ENCODE measurements at places on chromosomes 2 and 18.

- DNase-seq: no peak
Observed at GRCh38 chr2:11925295-11926066, 179.0 kb downstream of the LPIN1 start.

GRCh38 chr2:44086629-44087028, 82.0 kb upstream of the PPM1B start:
- DNase-seq: no peak

- no peak for DNase-seq
Observed at GRCh38 chr2:152176113-152176714, 651 bp upstream of the STAM2 start.

- no peak for DNase-seq
Observed at GRCh38 chr2:128358941-128359731, 40.5 kb upstream of the HS6ST1 start.

DNA sequence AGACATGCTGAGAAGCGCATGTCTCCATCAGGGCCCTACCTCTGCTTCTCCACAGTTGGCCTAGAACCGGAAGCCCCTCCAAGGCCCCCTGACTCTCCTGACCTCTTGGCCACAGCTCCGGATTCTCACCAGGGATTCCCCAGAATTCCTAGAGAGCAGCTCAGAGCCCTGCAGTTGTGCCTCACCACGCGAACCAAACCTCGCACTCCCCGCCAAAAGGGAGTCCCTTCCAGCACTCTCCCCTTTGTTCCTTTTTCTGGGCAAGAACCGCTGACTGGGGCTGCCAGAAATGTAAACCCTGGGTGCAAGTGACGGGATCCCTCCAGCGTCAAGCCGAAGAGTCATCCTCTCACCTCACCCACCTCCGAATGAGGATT, 36.7 kb downstream of the AFF3 start:
- DNase-seq: no peak

GRCh38 chr2:240895656-240896388, at the start of gene MAB21L4:
Gene MAB21L4, minus strand, starts transcription at chr2:240896156. Its CDS starts 159 bp downstream, at chr2:240895997.
- DNase-seq: no peak

- no peak for DNase-seq
Observed at GRCh38 chr18:6015364-6015763, 120.0 kb upstream of the TMEM200C start.

DNA sequence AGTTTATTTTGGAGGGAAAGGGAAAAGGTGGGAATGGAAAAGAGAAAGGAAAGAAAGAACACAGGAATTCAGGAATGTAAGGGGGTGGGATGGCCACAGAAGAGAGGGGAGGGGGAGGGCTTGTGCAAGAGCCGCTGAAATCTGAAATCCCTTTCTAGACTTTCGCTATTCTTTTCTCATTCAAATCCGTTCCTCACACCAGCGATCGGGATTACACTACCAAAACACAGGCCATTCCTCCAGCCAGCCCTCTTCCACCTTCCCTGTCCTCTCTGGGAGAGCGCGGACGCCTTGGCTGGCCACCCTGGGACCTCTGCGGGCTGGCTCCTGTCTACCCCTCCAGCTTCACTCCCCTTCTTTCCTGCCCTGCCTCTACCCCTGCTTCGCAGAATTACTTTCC, 102.3 kb downstream of the CDCA7 start:
- DNase-seq: no peak

GRCh38 chr2:96866986-96867755, 2.7 kb downstream of the SEMA4C start:
- DNase-seq: no peak

- DNase-seq: no peak
Observed at GRCh38 chr18:35071819-35072247, 30.6 kb downstream of the MAPRE2 start.

GRCh38 chr2:42086500-42086953, 38.7 kb downstream of the PKDCC start:
- no peak for DNase-seq

GRCh38 chr18:2050702-2051201, 520.6 kb downstream of the METTL4 start:
- no peak for DNase-seq

DNA sequence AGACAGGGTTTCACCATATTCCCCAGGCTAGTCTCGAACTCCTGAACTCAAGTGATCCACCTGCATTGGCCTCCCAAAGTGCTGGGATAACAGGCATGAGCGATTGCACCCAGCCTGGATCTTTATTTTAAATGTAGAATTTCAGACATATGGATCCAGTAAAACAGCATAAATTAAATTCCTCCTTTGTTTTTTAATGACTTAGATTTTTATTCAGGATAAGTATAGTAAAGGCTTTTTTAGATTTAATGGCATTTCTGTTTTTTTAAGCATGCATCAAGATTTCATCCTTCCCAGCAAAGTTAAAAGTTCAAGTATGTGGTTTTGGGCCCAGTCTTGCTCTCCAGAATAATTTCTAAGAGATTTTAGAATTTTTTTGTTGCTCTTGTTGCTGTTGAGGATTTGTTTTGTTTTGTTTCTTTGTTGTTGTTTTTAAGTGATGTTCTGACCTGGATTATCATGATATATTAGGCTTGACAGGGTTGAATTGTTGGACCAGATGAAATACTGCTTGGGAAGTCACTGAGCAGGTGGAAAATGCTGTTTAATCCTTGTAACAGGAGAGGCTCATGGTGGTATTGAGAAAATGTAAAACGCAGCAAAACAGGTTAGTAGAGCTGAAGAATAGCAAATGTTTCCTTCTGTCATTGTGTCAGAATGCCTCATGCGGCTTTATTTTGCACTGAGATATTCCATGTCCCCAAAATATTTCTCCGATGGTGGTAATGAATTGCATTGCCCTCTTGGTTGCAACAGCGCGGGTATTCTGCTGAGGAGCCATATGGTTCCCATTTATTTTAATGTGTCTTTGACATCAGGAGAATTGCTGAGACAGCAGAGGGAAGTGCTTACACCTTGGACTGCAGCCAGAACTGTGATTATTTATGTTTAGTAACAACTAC, 147.9 kb downstream of the GALNT3 start:
- DNase-seq: no peak

- DNase-seq: no peak
Observed at GRCh38 chr18:45510656-45511055, 104.6 kb upstream of the SLC14A2 start.

DNA sequence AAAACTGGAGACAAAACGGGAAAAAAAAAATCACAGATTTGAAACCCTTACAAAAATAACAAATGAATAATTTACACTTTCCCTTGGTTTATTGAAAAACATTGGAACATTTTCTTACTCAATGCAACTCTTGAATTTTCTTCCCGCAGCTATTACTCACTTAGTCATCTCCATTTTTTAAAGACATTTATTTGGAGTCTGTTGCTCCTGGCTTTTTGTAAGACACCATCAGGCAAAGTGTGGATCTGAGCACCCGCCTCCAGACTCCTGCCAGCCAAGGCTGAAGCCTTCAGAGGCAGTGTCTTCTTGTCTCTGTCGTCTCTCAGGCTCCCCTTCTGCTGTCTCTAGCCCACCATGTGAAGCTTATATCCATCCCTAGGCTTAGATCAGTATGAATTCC, 46.2 kb downstream of the TRIB2 start:
- DNase-seq: no peak

DNA sequence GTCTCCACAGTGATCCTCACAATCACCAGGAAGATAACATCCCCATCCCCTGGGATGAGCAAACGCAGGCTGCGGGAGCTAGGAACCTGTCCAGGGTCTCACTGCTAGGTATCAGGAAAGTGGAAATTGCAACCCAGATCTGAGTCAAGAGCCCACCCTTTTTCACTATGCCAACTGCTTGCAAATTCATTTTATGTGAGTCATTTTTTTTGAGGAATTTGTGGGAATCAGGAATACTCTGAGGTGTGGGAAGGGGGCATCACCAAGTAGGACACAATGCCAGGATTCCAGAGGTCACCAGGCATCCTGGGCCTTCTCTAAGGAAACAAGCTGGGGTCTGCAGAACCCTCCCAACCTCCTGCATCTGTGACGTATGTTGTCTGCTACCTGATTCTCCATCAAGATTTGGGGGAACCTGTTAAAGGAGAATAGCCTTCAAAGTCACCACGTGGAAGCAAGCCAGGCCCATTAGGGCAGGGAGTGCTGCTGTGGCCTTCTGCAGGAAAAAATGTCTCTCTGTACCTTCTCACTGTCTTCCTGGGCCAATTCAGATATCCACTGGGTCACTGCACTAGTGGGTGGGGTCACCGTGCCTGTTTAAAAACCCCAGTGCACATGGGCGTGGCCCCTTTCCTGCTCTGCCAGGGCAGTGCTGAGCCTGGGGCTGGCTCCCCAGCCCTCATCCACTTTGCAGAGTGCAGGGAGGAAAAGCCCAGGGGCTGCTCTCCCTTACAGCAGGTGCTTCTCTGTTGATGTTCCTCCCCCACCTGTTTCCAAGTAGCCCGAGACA, 50.2 kb downstream of the MCFD2 start:
- no peak for DNase-seq

- no peak for DNase-seq
Observed at GRCh38 chr2:66854298-66854697, 419.4 kb downstream of the MEIS1 start.

- DNase-seq: no peak
Observed at GRCh38 chr2:141392517-141393213, 738.2 kb downstream of the LRP1B start.

DNA sequence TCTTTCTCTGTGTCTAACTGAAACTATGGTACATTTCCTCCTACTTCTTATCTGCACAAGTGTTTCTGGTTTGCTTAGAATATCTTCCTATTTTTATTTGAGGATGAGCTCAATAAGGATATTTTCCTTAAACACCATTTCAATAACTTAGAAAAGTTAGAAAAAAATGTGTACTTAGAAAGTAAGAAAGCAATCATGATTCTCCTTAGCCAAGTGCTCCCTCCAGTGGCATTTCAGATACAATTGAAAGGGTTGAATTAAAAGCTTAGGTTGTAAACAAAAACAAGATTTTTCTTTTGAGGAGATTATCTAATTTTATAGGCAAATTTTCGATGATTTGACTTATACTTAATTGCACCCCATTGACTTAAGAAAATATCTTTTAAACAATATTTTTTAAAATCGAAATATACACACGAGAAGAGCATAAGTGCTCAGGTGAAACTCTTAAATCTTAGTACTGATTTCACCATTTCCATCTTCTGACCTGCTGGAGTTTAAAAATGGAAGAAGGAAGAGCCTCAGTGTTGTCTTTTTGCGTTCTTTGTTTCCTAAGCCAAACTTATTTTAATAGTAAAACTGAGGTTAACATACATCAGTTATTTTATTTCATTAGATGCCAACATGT, 26.9 kb downstream of the C18orf63 start:
- DNase-seq: peak; percentile 26

DNA sequence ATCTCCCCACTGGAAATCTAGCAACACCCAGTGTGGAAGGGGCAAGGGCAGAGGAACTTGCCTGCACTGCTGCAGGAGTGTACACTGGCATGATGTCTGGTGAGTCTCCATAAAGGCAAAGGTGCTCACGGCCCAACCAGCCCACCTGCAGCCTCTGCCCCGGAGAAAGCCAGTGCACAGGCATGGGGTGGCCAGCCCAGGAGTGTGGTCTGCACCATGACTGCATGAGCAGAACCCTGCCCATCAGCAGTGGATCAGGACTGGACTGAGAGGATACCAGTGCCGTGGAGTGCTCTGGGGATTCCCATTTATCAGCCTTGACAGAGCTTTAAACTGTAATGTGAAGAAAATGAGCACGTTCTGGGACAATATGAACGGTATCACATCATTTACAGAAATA, 342.6 kb upstream of the HS6ST1 start:
- no peak for DNase-seq

DNA sequence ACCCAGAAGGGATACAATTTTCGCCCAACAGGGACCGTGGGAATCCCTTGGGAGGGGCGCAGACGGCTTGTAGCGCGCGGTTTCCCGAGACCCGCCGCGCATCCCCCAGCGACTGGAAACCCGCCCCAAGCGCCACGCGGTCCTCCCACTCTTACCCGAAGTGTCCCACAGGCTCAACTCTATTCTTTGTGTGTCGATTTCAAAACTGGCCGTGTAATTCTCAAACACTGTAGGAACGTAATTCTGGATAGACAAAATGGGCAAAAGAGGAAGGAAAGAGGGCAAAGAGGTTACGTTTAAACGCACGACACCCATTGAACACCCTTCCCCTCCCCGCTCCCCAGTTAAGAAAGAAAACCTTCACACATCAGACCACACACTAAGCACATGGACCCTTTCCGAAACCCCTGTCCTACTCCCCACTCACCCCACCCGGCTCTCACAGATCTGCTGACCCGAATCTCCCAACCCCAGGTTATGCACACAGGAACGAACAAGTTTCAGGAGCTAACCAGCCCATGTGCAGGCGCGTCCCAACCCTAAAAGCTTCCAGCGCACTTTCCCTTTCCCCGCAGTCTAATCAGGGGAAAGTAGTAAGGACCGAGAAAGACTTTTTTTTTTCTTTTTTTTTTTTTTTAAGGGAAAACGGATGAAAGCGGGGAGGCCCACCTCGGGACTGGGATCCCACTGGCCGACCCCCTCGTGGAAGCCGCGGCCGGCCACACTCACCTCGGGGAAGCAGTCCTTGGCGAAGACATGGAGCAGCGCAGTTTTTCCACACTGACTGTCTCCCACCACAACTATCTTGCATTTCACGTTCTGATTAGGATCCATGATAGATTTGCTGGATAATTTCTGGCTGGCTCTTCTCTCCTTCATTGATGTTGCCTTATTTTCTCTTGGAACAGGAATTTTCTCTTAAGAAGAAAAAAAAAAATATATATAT, 655 bp downstream of the RND3 start:
- DNase-seq: no peak

GRCh38 chr18:2395427-2396161, 175.7 kb downstream of the METTL4 start:
- DNase-seq: no peak

DNA sequence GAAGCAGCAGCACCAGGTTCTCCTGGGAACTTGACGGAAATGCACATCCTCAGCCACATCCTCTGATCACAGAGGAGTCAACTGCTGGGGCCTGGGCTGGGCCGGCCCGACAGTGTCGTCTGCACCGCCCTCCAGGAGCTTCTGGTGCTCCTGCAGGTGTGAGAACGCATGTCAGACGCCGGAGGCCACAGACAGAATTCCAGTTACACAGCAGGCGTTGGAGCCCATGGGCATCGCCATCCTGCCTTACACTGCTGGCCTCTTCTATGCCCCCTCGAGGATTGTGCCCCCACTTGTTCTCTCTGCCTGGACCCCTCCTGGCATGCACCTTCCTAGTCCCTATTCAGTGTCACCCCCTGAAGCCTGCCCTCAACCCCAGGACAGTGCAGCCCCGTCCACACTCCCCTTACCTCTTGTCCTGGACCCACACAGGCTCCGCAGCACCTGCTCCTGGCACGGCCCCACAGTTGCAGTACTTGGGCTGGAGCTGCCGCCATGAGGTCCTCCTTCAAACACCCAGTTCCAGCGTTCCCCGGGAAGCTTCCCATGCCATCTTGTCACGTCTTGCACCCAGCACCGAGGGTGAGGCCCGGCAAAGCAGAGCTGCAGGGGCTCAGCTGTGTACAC, 37.5 kb downstream of the ADI1 start:
- DNase-seq: no peak

- no peak for DNase-seq
Observed at GRCh38 chr2:168592181-168592831, 136.2 kb downstream of the CERS6 start.

DNA sequence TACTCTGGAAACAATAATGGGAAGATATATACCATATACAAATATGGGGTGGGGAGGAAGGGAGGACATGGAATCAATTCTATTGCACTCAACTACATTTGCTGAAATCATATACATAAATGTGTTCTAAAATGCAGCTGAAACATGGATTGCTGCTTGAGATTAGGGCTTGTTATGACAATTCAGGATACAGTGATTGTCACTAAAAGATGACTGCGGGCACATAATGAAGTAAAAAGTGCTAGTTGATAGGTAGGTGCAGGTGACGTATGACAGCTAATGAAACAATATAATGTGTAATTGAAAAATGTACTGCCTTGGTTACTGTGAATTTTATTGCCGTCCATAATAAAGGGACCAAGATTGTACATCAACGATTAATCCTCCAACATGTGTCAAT, 1062.1 kb upstream of the FANCL start:
- DNase-seq: no peak
